ENCODE measurements at places on chromosomes 13 and 19.

DNA sequence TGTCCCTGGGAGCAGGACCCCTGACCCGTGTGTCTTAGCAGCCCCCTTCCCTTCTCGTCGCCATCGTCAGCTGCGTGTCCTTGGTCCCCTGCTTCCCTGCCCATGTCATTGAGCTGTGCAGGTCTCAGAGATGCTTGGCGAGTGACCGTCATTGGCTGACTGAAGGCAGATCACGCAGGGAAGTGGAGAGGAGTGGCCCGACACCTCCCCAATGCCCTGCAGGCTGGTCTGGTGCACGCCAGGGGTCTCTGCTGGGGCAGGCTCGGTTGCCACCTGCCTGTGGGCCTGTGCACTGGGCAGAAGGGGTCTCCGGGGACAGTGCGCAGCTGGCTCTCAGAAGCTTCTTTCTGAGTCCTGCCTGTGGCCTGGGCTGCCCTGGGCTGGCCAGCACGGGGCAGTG is 6.2 kb downstream of the GNA11 start:
- DNase-seq, result no peak

DNA sequence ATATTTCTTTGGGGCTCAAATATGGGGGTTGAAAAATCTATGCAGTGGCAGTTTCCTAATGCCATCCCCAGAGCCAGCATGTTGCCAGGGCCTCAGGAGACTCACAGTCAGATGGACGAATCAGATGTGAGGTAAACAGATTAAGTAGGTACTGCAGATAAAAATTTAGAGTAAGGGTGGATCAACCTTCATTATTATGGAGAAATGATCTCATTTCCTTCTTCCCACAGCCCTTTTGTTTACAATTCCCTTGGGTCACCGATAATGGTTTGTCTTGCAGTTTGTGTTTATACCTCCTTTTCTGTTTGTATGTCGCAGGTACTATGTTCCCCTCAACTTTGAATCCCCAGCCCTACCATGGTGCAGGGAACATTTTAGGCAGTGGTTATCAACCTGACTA is 20.0 kb downstream of the DIAPH3 start:
- no peak for DNase-seq

DNA sequence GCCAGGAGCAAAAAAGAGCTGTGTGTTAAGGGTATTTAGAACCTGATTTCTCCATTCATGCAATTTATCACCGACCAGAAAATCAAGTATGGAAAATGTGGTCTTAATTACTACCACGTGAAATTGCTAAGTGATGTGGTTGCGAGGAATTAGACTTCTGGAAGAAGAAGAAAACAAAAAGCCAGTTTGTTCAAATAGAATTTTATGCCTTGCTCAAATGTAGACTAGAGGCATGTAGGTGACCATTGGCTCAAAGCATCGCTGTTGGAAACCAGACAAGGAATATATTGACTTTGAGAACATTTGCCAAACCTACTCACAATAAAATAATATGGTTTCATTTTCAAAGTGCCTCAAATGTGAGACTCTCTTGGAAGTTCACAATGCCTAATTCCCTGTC is 57.3 kb upstream of the LRCH1 start:
- no peak for DNase-seq

DNA sequence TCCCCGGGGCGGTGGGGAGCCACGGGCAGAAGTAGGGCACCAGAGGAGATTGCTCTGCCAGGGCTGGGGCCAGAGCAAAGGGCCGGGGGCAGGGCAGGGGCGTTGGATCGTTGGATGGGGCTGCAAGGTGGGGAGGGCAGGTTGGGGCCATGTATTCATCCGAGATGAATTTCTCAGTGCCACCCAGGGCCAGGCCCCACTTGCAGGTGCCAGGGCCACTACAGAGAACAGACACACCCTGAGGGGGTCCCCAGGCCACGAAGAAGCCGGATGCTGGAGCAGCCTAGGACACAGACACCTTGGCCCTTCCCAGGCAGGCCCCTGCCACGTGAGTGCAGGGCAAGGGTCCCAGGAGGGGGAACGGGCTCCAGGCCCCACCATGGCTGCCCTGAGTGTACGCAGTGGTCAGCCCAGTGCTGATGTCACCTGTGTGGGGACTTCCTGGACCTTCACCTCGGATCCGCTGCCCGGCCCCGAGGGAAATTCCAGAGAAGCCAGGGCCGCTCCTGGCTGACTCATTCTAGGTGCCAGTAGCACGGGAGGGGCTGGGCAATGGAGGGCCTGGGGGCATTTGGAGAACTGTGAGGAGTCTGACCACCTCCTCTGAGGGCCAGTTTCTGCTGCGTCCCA is 9.6 kb upstream of the SBNO2 start:
- no peak for DNase-seq

DNA sequence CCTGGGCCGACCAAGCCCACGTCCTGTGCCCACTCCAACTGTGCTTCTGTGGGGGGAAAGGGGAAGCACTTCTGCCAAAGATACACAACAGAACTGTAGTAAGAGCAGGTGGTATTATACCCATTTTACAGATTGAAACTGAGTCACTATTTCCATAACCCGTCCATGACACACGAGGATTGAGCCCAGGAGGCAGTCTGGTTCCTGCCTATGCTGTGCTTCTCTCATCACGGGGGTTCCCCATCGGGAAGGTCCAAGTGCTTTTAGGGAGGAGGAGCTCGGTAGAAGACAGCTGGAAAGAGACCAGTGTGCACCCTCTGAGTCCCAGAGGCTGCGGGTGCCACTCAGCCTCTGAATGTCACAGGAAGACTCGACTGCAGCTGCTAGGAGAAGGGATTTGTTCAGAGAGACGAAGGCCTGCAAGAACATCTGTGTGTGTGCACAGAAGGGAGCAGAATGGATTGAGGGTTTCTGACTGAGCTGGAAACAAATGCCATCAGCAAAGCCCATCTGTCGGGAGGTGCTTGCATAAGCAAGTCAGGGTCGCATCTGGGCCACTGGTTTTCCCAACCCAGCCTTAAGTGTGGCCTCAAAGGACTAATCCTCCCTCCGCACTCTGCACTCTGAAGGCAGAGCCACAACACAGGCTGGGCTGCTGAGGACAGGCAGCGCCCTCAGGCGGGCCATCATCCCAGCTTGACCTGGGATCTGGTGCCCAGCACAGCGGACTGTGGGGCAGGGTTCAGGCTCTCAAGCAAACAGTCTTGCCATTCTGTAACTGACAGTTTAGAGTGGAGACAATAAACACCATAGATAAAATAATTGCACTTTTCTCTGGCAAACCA is 150.0 kb downstream of the DPF1 start:
- DNase-seq, result peak; percentile 9

DNA sequence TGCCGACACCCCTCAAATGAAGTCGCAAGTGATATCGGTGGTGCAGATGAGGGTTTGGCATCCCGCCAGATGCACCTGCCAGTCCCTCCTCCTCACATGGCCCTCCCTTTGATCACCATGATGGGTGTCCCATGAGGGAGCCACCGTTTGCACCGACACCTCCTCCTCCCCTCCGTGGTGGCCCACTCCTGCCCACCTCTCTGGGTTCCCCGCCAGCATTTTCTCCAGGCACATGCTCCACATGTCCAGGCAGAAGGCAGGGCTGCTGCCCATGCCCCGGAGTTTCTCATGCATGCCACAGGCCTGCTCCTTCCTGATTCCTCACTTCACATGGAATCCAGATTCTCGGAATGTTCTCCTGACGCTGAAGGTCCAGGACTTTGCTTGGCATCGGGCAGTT is 49.3 kb downstream of the COL4A2 start:
- no peak for DNase-seq

DNA sequence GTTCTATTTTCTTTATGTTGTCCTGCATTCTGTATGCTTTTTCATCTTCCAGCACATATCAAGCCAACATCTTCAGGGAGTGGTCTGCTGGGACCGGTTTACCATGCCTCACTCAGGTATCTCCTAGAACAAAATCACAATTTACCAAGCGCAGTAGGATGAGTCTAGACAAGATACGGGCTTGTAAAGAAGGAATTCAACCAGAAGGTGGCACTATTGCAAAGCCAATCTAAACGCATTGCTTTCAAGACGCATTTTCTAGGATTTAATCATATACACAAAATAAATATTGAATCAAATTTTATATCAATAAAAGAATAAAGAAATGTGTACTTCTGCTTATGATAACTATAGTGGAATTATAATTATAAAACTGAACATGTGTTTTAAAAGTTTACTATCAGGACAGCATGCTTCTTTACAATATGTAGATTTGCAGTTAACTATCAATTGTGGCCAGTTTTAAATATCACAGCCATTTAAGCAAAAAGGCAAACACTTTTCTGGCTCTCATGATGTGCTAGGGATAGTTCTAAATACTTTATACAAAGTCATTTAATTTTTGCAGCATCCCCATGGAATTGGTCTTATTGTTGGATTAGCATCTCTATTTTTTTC is 16.1 kb upstream of the TPP2 start:
- DNase-seq, result peak; percentile 71

DNA sequence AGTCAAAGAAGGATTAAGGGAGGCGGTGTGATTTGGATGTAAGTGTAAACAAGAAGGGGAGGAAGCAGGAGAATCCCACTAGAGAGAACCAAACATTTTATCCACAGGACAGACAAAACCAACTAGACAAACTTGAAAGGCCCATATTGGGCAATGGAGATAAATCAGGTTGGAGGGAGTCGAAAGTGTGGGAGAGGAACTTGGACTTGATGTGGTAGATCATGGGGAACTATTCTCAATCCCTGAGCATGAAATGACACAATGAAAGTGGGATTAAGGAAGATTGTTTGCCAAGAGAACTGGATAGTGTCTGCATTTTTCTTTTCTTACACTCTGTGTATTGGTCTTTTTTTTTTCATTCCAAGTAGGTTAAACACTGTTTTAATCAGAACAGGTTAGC is 17.9 kb downstream of the GPR183 start:
- DNase-seq, result no peak

GRCh38 chr19:3760871-3761361 is 576 bp downstream of the APBA3 start:
- peak; percentile 20 for DNase-seq

GRCh38 chr13:67148161-67148571 is 82.0 kb downstream of the PCDH9 start:
- no peak for DNase-seq

All from activated CD4-positive, alpha-beta T cell treated with anti-CD3 and anti-CD28 coated beads, Interleukin-2, Interleukin-6, amounts not matched to agents 100 ng/mL and 50 ng/mL, durations not matched to agents 16 hours and 8 hours (primary cell).